Esophagus squamous epithelium (tissue), 5 donors: ENCODE measurements at places on chromosomes 11 and 22.

DNA sequence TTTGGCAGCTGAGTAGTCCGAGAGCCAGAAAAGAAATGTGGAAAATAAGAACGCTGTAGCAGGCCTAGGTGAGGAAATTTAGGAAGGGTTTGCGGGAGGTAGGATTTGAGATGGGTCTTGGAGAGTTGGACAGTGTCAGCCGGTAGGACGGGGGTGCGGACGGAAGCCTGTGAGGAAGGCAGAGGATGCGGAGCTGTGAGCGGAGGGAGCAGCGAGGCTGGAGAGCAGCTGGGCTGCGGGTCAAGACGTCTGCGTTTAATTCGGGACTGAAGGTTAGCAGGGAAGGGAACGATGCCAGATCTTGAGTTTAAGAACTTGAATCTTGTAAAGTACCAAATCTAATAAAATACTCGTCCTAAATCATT lies 669 bp upstream of the TIGD3 start:
- DNase-seq, result no peak

- no peak for DNase-seq
Measured at GRCh38 chr22:40654522-40655167, 18.1 kb upstream of the MRTFA start.

DNA sequence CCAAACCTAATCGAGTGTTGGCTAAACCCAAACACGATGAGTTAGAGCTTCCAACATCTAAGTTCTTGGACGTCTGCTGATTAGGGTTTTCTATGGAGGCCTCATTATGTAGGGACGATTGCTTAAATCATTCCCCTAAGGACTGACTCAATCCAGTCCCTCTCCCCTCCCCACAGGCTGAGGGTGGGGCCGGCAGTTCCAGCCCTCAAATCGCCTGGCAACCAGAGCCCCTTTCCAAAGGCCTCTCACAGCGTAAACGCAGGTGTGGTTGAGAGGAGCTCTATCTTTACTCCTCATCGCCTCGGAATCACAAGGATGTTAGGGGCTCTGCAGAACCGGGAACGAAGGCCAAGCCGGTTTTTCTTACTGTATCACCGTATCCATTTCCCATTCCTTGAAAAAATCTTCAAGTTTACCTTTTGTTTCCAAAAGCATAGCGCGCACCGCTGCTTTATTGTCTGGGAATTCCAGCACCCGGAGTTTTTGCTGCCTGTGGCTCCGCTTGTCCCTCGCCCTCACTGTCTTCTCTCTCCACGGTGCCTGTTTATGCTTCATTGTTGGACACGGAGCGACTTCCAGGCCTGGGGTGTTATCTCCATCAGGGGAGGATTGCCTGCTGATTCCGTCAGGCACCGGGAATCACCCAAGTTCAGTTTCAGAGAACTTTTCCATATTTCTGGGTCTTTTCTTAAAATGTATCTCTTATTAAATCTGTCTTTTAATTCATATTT lies 13.8 kb upstream of the IFITM3 start:
- DNase-seq, result no peak

DNA sequence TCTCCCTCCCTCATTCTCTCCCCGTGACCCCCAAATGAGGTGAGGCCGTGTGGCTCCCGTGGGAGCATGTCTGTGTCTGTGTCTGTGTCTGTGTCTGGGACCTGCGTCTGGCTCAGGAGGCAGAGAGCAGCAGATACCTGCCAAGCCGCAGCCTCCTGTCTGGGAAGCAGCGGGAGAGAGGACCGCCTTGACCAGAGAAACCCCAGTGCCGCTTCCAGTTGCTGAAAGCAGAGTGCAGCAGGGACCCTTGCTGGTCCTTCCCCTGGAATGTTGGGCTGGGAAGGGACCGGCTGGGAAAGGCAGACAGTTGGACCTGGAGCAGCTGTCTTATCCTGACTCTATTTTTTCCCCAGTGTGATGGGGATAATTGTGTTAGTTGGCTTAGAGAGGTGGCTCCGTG lies 525 bp downstream of the CSDC2 start:
- no peak for DNase-seq

- DNase-seq, result no peak
Measured at GRCh38 chr22:20254975-20255946, 12.9 kb downstream of the RTN4R start.

- no peak for DNase-seq
Measured at GRCh38 chr11:35135222-35135621, 3.7 kb upstream of the CD44 start.

GRCh38 chr11:11867720-11868119 lies 25.9 kb downstream of the USP47 start:
- no peak for DNase-seq

DNA sequence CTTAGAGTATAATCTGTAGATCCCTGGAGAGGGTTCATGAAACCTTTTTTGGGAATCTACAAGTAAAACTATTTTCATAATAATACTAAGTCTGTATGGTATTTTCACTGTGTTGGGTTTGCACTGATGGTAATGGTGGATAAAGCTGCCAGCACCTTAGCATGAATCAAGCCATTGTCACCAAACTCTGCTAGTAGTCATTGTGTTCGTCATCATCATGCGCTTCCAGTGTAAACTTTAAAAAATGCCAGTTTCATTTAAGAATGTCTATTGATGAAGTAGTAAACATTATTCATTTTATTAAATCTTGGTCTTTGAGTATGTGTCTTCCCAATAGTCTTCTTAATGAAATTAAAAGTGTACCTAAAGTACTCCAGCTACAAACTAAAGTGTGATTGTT lies 15.0 kb downstream of the ALKBH3 start:
- no peak for DNase-seq

DNA sequence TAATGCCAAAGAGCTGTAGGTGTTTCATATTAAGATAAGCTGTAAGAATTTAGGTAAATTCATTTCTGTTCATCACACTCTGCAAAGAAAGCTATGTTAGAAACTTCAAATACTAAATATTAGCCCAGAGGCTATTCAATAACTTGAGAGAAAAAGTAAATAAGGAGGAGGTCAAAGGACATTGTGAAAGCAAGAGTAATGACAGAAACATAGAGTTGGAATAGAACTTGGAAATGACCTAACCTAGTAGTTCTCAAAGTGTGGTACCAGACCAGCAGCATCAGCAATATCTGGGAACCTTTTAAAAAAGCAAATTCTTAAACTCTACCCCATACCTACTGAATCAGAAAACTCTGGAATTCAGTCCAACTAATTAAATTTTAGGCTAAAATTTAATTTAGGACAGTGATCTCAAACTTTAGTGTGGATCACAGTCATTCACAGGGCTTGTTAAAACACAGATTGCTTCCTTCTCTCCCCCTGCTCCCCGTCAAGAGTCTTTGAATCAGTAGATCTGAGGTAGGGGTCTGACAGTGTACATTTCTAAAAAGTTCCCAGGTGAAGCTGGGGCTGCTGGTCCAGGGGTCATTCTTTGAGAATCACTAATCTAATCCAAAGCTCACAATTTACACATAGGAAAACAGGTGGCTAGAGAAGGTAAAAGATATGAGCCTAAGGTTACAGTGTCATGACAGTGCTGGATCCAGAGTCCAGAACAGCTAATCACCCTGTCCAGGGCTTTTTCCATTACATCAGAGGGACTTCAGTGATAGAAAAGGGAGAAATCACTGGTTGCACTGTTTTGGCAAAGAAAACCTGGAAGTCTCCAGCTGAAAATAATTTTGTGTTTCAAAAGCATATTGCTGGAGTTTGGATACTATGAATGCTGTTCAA lies 241.1 kb downstream of the SOX6 start:
- DNase-seq, result no peak

DNA sequence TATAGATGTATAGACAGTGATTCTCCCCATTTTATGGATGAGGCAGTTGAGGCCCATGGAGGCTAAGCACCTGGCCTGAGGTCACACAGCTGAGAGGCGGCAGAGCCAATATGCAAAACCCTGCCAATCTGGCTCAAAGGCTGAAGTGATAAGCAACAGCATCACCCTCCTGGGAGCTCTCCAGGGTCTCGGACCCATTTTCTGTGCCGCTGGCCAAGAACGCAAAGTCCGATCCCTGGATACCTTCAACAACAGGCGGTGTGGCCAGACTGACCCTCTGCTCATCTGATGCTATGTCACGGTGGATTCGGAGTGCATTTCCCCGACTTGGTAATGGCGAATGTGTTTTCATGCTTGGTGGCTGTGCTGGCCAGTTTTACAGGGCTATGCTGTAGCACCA lies 595.0 kb downstream of the TBC1D22A start:
- no peak for DNase-seq

DNA sequence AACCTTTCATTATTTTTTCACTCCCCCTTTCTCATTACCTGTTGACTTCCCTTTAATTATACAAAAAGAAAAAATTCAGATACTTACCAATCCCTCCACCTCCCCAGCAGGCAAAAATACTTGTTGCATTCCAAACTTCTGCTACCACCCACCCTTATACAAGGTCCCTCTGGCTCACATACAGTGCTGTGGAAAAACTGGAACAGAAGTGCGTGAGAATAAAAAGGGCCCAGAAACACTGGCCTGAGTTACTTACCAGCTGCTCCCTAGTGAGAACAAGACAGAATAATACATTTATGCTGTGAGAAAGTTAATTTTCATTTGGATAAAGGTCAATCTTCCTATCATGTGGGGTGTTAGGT lies 46.9 kb upstream of the RAPSN start:
- no peak for DNase-seq

DNA sequence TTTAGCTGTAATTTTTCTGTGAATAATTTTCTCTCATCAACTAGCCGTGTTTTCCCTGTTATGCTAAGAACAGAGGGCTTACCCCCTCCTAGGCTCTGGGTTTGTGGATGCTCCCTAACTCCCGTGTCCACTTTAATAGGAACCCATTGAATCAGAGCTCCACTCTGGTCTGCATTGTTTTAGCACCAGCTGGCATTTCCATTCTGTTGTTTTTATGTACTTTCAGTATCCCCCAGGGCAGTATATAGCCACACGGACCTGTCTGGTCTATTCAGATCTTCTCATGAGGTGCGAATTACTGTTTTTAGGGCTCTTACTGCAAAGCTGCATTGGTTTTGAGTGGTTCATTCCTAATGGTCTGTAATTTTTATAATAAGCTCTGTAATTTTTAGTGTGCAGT lies 16.0 kb downstream of the POLD3 start:
- no peak for DNase-seq

GRCh38 chr22:45238957-45239680 lies 1.6 kb downstream of the KIAA0930 start:
- no peak for DNase-seq

DNA sequence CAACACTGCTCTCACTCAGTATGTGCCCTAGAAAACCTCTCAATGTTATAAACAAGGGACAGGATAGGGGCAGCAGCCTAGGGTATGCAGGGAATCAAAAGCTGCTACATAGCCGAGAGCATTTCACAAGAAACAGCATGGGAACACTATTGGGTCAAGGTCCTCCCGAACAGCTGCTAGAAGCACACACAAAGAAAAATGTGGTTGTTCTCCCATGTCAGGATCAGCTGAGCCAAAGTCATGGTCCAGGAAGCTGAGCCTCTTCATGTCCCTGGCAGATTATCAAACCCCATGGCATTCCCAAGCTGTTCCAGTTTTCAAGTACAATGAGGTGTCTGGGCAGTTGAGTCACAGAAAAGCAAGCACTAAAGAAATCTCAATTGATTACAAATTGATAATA lies 21.0 kb upstream of the GDPD4 start:
- DNase-seq, result no peak

- DNase-seq, result no peak
Measured at GRCh38 chr11:119618208-119618909, 110.6 kb downstream of the NECTIN1 start.

DNA sequence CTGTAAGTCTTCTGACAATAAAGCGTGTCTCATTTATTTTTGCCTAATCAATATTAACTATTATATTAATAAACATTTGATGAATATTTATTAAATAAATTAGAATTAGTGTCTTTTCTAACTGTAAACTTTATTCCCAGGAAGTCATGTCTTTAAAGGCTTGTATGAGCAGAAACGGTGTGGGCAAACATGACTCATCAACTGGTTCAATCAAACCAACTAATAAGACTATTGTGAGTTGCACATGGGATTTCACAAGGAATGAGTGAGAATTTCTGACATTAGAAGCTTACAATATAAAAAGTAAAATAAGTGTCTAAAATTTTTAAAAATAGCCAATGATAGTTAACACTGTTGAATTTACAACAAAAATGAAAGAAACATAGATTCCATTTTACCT lies 259.2 kb upstream of the CTSC start:
- no peak for DNase-seq

- no peak for DNase-seq
Measured at GRCh38 chr11:120431633-120432032, 79.9 kb upstream of the GRIK4 start.

GRCh38 chr22:29200901-29201300 lies 4.8 kb upstream of the EMID1 start:
- DNase-seq, result no peak

DNA sequence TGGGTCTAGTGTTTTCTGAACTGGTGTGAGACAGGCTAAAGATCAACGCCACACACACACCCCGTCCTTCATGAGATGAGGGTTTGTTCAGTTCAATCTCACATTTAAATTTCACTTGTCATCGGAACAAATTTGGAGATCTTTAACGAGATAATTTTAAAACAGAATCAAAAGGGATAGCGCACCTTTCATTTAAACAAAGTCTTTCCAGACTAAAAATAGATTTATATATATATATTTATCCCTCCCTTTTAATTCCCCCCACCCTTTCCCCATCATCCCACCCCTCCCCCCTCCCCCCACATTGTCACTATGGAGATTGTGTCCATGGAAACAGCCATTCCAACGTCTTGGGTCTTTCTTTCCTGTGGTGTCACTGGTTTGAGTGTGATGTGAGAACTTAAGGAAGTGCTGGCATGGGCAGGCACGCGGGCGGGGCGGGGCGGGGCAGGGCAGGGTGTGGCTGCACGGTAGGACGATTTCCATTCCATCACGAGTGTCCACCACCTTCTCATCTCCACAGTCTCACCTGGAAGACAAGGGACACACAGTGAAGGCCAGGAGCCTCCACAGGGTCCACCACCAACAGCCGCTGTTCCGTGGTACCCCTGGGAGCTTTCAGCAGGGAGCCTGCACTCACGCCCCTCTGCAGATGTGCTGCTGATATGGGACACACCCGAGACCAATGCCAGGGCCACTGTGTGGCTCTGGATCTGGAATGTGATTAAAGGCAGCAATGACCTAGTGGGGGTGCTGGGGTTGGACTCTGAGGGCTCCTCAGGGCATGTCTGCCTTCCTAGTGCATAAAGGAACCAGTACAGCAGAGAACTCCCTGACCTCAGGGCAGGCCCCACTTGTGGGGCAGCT lies 30.5 kb upstream of the CYP2D6 start:
- no peak for DNase-seq

DNA sequence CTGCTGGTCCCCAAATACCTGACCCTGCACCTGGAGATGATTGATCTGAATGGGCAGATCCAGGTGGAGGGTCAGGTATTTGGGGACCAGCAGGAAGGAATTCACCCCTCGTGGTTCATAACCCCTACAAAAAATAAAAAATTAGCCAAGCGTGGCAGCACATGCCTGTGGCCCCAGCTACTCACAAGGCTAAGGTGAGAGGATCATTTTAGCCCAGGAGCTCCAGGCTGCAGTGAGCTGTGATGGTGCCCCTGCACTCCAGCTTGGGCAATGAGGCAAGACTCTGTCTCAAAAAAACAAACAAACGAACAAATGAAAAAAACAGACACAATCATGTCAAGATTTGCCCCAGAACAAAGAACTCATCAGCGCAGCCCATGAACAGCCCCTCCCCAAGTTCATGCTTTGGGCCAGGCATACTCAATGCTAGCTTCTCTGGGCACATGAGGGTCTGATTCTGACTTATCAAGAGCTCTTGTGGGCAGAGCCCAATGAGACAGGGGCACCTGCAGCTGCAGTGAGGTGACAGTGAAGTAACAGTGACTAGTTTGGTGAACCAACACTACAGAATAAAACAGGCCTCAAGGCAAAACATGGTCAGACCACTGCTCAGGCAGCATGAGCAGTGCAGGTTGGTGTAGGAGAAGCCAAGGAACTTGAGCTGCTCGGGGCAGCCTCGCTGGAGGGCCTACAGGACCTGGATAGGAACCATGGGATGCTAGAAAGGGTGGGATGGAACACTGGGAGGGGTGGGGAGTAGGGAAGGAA lies 10.2 kb upstream of the FCHSD2 start:
- no peak for DNase-seq
